Anterior cingulate cortex (tissue), 58 donors: ENCODE measurements at places on chromosomes 6 and 20.

DNA sequence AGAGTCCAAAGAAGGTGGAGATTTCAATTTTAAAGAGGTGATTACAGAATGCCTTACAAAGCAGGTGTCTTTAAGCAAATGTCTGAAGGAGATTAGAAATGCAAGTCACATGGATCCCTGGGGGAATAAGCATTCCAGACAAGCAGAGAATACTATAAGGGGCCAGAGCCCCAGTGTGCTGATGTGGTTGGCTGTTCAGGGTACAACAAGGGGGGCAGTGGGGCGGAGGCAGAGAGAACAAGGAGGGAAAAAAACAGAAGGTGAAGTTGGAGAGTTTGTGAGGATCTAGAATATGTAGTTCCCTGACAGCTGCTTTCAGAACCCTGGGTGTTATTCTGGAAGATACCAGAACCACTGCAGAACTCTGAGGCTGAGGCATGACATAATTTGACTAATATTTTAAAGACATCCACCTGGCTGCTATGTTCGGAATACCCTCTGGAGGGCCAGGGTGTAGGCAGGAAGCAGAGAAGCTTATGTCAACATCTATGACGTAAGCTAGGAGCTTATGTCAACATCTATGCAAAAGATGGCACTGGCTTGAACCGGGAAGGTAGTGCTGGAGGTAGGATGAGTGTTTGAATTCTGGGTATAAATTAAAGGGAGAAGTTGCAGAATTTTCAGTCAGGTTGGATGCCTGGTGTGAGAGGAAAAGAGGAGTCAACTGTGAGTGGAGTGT, 276.3 kb upstream of the AGPAT4 start:
- DNase-seq, result no peak

GRCh38 chr6:157763129-157763903, 59.7 kb upstream of the SNX9 start:
- DNase-seq, result no peak

DNA sequence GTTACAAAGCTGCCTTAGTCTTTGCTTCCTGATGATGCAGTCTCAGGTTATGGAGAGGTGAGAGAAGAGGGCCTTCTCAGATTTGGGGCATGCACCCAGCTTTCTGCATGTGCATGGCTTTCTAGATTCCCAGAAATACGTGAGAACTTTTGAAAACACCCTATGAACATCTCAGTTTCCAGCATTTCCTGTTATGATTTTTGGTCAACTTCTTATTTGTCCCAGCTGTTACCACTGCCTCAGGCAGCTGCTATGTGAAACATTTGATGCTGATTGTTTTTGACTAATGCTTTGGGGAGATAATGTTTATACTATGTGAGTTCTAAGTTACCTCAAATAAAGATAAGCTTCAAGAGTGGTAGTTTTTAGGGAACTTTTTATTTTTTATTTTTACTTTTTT, 9.5 kb upstream of the SNAP25 start:
- no peak for DNase-seq

GRCh38 chr20:4091490-4092479, 76.4 kb upstream of the RNF24 start:
- peak; percentile 24 for DNase-seq

- DNase-seq, result no peak
Measured at GRCh38 chr6:117079951-117080350, 185.4 kb upstream of the VGLL2 start.

GRCh38 chr6:75926293-75927168, 145.9 kb downstream of the IMPG1 start:
- no peak for DNase-seq

- no peak for DNase-seq
Measured at GRCh38 chr6:16956361-16956760, 145.5 kb upstream of the STMND1 start.

GRCh38 chr20:43936805-43937204, 22.2 kb downstream of the TOX2 start:
- DNase-seq, result no peak

DNA sequence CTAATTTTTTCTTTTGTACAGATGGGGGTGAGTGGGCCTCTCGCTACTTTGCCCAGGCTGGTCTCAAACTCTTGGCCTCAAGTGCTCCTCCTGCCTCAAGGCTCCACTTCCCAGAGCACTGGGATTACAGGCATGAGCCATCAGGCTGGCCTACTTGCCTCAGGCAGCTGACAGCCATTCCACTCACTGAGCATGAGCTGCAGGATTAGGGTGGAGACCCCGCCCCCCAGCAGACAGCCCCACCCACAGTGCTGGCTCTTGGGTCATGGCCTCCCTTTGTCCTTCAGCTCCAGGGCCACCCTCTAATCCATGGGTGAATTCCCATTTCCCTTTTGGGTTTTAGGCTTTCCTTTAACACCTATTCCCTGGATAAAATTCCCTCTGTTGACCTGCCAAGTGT, 82.1 kb downstream of the BFSP1 start:
- DNase-seq, result no peak
